ENCODE measurements at places on chromosomes 2 and 18.

DNA sequence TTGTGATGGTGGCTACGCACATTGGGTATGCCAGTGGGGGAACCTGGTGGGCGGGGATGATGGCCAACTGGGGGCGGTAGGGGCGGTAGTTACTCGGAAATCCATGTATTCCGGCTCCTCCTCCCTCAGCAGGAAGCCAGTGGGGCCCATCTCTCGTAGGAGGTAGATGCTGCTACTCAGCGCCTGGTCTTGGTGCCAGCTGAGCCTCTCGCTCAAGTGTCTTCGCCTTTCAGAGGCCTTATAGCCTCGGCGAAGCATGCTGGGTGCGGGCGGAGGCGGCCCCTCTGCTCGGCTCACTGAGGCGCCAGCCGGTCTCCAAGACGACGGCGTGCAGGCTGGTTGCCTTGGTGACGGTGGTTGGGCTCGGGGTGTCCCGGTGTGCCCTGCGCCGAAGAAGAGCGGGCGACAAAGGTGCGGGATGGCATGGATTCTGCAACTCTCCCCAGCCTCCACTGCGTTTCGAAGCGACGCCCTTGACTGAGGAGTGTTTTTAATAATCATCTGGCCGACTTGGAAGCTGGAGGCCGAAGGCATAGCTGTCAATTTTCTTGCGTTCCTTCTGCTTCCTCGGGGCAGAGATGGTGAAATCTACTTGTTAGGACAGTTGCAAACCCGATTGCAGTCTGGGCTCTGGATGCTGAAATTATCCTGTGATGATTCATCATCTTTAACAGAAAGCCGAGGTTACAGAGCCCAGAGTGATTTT lies at the start of gene ZSWIM2:
ZSWIM2 (minus strand) TSS at position 298 of the 706 bp plus-strand sequence; CDS start at position 258, 40 bp downstream.
- DNase-seq, result peak; percentile 45

DNA sequence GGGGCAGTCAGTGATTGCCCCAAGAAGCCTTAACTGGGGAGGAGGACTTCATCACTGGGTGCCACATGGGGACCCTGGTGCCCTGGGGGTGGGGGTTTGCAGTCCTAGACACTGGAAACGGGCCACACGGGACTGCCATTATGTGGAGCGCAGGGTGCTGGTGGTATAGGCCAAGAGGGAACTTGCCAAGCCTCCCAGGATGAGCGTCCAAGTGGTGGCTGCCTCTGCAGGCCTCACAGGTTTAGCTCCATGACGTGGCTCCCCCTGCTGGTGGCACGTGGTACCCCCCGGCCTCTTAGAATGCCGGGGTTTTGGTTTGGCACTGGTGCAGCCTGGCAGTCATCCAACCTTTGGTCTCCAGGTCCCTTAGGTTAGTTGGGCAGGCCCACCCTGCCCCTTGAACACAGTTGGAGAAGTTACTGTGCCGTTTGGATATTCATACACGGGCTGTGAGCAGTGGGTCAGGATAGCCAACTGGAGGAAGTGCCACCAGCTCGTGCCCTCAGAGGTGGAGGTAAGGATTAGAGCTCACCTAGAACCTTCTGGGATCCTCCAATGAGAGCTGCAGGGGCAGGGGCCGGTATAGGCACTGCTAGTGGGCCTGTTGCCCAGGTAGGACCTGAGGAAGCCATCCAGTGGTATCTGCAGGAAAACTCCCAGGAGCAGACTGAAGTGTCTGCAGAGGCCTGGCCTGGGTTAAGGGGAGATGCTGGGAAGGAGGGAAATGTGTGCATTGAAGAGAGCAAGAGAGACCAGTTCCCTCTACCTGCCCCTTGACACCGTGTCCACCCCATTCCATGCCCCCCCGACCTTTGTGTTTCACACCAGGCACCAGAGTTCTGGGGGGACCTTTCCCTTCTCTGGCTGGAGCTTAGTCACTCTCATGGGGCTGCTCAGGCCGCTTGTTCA lies 5.7 kb downstream of the PTMA start:
- DNase-seq, result peak; percentile 89

- DNase-seq, result no peak
Measured at GRCh38 chr2:31256611-31257382, 22.8 kb downstream of the EHD3 start.

- peak; percentile 90 for DNase-seq
Measured at GRCh38 chr2:129877289-129877741, 102.2 kb upstream of the RAB6C start.

- no peak for DNase-seq
Measured at GRCh38 chr2:192960945-192961344, 766.2 kb upstream of the TMEFF2 start.

GRCh38 chr2:67726416-67726815 lies 329.3 kb downstream of the ETAA1 start:
- DNase-seq, result no peak

GRCh38 chr2:240739797-240740196 lies 48.1 kb downstream of the AQP12A start:
- no peak for DNase-seq

GRCh38 chr2:236607471-236608187 lies 38.0 kb downstream of the ACKR3 start:
- DNase-seq, result no peak

DNA sequence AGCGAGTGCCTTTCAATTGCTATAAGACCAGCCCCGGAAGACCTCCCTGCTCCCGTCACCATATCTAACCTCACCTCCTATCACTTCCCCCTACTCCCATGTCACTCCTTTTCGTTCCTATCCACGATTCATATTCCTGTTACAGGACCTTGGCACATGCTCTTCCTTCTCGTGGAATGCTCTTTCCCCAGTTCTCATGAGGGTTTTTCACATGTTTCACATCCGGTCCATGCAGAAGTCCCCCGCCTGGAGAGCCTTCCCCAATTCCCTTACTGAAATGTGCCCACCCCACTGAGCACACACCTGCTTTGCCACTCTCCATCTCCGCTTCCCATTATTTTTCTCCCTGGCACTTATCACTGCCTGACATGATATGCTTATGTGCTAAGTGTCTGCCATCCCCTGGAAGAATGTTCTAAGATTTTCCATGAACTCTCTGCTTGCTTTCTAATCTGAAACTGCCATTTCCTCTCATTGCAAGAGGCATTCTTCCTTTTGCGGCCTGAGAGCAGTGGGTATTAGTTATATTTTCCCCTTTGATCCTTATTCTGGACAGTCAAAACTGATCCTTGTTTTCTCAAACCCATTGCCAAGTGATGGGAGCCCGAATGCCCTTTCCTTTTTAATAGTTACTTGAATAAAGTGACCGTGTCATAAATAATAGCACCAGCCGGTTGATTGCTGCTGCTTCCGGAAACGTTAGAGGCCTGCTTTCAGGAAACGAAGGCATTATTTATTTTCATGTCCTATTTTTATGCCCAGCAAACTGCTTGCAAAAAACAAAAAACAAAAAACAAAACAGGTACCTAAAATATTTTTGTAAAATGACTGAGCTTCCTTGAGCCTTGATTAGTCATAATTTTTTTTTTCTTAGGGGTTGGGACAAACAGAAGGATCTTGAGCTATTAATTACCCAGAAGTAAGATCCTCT lies 127.9 kb downstream of the ZNF532 start:
- no peak for DNase-seq

GRCh38 chr2:123692121-123692520 lies 333.0 kb upstream of the CNTNAP5 start:
- DNase-seq, result no peak

DNA sequence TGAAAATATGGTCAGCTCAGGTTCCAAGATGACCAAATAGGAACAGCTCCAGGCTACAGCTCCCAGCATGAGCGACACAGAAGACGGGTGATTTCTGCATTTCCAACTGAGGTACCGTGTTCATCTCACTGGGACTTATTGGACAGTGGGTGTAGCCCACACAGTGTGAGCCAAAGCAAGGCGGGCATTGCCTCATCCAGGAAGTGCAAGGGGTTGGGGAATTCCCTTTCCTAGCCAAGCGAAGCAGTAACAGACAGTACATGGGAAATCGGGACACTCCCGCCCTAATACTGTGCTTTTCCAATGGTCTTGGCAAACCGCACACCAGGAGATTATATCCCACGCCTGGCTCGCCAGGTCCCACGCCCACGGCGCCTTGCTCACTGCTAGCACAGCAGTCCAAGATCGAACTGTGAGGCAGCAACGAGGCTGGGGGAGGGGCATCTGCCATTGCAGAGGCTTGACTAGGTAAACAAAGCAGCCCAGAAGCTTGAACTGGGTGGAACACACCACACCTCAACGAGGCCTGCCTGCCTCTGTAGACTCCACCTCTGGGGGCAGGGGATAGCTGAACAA lies 57.5 kb downstream of the WDPCP start:
- DNase-seq, result no peak

DNA sequence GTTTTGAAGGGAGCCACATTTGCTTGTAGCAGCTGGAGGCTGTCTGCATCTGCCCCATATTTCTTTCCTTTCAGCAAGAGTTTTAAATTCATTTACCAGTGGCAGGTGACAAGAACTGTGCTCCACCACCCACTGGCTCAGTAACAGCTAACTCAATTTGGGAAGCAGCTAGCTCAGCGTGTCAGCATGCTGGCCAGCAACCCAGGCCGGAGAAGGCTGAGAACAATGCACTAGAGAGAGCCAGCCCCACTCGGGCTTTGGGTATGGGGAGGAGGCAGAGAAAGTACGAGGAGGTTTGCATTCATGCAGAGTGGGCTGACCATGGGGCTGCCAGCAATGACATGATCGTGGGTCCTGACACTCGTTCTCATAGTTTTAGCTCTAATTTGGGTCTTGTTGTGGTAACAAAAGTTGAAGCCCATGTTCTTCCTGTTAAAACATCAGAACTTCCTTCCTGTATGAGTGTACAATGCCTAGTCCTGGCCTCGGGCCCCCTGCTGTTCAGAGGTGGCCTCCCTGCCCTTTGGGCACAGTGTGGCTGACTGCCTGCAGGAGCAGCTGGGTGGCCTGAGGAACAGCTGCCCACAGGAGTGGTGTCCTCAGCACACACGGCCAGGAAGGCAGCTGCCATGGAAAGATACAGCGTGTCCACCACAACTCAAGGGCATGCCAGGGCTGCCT lies 23.0 kb downstream of the CDC42EP3 start:
- DNase-seq, result no peak

- DNase-seq, result no peak
Measured at GRCh38 chr18:76406791-76407190, 88.3 kb downstream of the ZNF516 start.

GRCh38 chr2:240278661-240279060 lies 138.2 kb upstream of the OTOS start:
- no peak for DNase-seq

- DNase-seq, result no peak
Measured at GRCh38 chr18:7147399-7147798, 29.8 kb upstream of the LAMA1 start.

GRCh38 chr2:155372969-155373368 lies 674.5 kb downstream of the KCNJ3 start:
- no peak for DNase-seq

GRCh38 chr2:65267008-65267407 lies 39.4 kb downstream of the ACTR2 start:
- DNase-seq, result no peak

DNA sequence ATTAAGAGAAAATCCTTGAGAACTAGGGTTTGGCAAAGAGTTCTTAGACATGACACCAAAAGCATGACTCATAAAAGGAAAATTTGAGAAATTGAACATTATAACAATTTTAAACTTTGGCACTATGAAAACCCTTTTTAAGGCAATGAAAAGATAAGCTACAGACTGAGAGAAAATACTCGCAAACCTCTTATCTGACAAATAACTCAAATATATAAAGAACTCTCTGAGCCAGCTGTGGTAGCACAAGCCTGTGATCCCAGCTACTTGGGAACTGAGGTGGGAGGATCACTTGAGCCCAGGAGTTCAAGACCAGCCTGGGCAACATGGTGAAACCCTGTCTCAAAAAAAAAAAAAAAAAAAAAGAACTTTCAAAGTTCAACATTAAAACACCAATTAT lies 70.5 kb downstream of the FAM168B start:
- no peak for DNase-seq

DNA sequence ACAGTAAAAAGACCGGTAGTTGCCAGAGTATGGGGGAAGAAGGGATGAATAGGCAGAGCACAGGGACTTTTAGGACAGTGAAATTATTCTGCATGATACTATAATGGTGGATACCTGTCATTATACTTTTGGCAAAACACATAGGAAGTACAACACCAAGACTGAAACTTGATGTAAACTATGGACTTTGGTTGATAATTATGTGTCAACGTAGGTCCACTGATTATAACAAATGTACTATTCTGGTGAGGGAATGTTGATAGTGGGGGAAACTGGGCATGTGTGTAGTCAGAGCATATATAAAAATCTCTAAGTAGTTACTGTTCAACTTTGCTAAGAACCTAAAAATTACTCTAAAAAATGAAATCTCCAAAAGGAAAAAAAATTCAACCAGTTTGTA lies 629.7 kb downstream of the CCDC85A start:
- DNase-seq, result no peak

DNA sequence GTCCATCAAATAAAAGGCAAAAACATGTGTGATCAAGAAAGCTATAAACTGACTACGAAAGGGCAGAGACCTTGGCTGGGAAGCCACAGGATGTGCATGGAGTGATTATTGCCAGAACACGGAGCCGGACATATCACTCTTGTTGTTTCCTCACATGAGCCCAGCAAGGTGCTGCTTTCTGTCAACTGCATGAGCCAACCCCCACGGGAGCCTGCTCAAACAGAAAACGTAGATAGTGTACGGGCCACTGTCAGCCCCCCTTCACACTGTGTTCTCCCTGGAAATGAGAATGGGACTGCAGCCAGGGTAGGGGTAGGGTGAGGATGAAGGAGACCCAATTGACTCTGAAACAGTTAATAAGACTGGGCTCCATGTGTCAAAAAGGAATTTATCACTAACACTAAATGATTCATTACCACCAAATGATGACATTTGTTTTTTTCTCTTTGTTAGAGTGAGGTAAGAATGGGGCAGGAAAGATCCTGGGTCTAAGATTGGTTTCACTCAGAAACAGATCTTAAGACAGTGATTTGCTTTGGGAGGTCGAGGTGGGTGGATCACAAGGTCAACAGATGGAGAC lies 235.8 kb downstream of the MREG start:
- no peak for DNase-seq
